ENCODE measurements at places on chromosomes 6 and 20.

DNA sequence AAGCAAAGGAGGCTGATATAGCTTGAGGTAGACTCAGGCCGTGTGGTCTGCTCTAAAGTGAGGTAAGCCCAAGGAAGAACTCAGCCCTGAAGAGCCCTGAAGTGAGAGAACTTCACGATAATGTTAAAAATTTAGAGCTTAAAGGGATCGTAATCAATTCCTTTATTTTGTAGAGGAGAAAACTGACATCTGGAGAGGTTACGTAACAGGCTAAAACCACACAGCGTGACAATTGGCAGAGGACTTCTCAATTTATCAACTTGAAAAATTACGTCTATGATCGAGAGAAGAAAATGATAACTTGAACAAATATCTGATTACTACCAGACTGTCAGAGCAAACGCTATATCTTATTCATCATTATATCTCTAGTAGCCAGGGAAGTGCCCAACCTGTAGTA is 121.8 kb upstream of the FOXO3 start:
- no peak for DNase-seq

DNA sequence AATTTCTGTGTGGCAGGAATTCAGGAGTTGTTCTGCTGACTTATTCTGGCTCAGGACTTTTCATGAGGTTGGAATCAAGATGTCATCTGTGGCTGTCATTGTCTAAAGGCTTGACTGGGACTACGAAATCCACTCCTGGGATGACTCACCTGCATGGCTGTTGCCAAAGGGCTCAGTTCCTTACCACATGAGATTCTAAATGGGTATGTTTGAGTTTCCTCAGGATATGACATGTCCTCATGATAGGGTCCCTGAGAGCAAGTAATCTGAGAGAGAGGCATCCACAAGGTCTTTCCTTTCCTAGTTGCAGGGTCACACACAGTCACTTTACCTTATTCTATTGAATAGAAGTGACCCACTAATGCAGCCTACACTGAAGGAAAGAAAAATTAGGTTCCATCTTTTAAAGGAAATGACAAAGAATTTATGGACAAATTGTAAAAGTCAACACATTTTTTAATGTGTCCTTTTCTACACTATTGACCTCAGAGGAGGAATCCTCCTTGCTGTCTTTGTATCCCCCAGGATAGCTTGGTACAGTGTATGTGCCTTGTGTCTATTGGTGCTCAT is 1025.0 kb upstream of the GJE1 start:
- peak; percentile 22 for DNase-seq

DNA sequence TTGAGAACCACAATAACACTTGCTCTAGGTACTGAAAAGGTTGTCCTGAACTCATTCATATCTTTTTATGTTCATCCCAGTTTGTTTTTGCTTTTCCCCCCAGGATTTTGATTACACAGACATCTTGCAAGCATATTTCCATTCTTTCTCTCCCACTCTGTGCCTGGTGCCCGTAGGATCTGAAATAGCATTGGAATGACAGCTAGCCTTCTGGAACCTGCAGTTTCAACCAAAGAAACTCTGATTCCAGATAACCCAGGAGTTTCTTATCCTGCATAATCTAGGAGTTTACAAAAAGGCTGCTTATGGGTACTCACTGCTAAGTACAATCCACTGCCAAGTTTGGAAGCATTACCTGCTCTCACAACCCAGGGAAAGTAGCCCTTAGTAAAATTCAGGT is 28.8 kb upstream of the PLCG1 start:
- no peak for DNase-seq

DNA sequence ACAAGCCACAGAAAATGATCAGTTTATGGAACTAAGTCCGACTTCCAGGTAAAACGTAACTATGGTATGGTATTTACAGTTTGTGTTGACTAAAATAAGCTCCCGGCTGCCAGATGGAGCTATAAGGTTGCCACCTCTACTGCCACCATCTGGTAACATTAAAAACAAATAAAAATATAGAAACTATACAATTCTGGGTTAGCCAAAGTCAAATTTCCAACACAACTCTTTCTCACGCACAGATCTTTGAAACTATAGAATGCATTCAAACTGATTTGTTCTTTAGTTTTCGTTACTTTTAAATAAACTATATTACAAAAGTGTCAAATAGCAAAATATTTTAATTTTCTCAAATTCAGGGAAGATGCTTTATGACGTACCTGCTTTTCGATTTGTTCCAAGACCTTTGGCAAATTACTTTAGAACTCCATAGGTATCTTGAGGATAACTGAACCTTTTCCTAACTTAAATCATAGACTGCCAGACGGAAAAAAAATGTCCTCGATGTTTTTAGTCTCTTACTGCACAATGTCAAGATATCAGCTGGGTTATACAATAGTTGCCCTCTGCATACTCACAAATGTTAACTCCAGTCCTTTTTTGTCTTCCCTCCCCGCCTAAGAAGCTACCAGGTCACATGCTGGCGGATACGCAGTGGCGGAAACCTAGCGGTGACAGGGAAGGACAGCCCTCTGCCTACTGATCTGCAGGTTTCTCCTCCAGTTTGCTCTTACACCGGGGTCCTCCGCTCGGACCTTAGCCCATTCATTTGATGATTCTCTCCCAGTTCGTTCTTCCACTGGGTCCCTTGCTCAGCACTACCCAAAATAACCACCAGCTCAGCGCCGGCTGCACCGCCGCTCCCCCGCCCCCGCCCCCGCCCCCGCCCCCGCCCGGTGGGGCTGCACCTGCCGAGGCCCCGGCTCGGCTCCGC is 888 bp downstream of the SLC17A5 start:
- peak; percentile 85 for DNase-seq

DNA sequence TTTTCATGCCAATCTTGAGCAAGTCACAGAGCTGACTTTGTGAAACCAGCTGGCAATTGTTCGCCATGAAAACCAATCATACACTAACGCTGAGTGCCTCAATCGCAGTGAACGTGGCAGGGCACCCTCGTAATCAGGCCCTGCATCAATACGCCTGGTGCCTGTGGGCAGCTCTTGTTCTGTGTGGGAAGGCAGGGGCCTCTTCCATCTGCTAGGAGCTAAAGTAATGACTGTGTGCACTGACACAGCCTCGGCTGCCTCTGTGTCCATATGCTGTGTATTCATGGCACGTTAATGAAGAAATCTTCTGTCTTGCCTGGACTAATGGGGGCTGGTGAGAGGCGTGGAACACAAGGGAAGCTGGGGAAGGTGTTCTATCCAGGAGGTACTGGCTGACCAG is 27.8 kb upstream of the SYNDIG1 start:
- DNase-seq = no peak

DNA sequence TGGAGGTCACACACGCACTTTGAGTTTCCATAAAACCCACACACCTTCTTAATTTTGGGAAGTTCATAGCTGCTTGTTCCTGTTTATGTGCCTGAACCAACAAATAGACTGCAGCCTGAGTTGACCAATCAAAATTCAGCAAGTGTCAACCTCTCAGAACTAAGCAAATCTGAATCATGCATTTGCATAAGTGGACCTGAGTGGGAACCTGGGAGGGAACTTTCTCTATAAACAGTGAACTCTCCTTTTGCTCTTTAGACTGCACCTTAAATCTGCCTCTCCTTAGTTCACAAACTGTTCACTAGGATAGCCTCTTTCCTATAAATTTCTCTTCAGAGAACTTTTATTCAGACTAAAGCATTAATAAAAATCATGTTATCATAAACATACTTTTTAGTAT is 37.9 kb downstream of the SLC17A1 start:
- DNase-seq = no peak
